H1 (cell line): ENCODE measurements at places on chromosomes 1 and 21. TPM values are rescaled to one million over a fixed set of nuclear protein-coding genes. Genes with fewer than 3 reads are reported as not detected.

GRCh38 chr1:156885880-156886355 lies 7.6 kb upstream of the PEAR1 start:
- no peak for DNase-seq

- DNase-seq = no peak
These were observed 13.8 kb upstream of the KCNQ4 start for GRCh38 chr1:40769815-40770214.

Gene GJA5
- 1.2 and 2.0 TPM in 2 replicates for polyA plus RNA-seq

Gene MCM3AP
- polyA plus RNA-seq = 37.2 and 65.4 TPM in 2 replicates

Gene ANKRD65
- 1.7 and 2.0 TPM in 2 replicates for polyA plus RNA-seq

Gene RAB29
- 9.7 and 10.1 TPM in 2 replicates for polyA plus RNA-seq
